Activated T-cell treated with anti-CD3 and anti-CD28 coated beads, Interleukin-2, amount 50 U/mL, for 1 hour (primary cell): ENCODE measurements at places on chromosomes 12 and 14.

DNA sequence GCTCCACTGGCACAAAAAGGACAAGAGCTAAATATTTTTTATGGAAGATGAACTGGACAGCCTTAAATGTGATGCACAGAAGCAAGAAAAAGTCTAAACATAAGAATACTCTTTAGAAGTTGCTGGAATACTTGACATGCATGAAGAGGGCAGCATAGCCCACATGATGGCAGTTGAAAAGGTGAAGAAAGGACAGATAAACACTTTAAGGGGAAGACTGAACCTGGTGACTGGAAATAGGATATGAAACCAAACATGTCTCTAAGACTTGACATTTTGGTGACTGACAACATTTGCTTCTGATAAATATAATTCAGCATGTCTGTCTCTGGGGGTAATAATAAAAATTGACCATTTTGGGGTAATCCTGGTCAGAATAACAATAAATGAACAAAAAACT, 273.1 kb downstream of the CCDC91 start:
- no peak for DNase-seq

DNA sequence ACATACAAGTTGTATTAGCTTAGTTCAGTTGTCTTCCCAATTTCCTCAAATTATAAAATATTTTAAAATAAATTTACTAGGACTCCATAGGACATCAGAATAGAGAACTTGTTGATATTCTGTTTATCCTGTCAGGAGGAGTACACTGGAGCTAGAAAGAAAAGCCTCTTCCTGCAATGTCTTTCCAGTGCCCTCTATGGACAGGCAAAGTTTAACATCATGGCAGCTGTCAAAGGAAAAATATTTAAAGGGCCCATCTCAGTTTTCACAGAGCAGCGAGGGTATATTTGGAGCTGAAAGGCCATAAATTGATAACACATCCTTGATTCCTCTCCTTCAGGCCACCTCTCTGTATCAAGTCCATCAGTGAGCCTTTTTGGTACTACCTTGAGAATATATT, 19.0 kb downstream of the DIP2B start:
- DNase-seq: no peak

- DNase-seq: no peak
Observed at GRCh38 chr14:48140804-48141203, 465.4 kb upstream of the MDGA2 start.

GRCh38 chr12:59005193-59005955, 85.1 kb upstream of the LRIG3 start:
- DNase-seq: no peak
